ENCODE measurements at places on chromosomes 12 and 14.
A peak's percentile ranks its signal among the peaks of the same experiment; 100 is the strongest.

- no peak for DNase-seq
These were observed 18.9 kb downstream of the PYROXD1 start for GRCh38 chr12:21456291-21456780.

- no peak for DNase-seq
These were observed 25.9 kb downstream of the NFKBIA start for GRCh38 chr14:35378425-35379233.

DNA sequence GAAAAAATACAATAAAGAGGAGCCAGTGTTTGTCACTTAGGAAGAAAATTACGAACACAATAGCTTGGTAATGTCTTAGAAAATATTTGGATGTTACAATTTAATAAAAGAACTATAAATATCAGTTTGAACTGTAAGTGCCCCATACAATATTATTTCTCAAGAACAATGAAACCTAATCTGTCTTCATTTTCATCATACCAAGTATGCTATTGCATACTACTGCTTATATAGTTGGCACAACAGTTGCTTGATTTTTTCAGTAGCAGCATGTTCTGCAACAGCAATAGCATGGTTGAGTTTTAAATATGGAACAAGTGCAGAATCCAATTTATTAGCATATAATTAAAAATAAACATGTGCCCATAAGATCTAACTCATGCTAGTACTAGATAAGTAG, 564.6 kb downstream of the C12orf50 start:
- no peak for DNase-seq

DNA sequence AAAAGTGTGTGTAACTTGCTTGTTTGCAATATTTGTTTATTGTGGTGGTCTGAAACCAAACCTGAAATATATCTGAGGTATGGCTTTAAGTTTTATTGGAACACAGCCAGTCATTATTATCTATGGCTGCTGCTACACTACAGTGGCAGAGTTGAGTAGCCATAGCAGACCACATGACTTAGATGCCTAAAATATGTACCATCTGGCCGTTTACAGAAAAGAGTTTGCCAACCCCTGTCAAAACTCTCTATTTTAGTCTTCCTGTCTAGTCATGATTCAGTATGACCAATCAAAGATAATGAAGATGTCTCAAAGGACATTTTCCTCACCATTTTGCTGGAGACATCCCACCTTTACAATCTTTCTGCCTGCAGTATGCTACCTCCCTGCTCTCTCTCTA, 242.3 kb downstream of the ANO6 start:
- no peak for DNase-seq

- no peak for DNase-seq
These were observed 4.2 kb upstream of the SP7 start for GRCh38 chr12:53340398-53340797.

DNA sequence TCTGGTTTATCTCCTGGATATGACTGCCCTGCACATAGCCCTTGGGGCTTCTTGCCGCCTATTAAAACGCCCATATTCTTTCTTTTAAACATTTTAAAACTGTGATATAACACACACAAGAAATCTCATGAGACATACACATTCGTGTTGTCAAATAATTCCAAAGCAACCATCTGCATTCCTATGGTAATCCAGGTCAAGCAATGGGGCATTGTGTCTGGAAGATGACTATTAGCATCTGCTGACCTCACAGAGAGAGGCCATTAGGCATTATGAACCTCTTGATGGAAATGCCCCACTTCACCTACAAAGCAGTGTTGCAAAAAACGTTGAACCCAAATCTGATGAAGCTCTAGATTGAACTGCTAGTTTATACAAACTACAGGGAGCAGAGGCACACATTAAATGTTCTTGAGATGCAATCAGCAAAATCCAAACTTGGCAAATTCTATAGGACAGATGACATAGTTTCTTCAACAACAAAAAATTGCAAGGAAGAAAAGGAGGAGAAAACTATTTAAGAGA, 513.8 kb upstream of the CCDC196 start:
- no peak for DNase-seq

DNA sequence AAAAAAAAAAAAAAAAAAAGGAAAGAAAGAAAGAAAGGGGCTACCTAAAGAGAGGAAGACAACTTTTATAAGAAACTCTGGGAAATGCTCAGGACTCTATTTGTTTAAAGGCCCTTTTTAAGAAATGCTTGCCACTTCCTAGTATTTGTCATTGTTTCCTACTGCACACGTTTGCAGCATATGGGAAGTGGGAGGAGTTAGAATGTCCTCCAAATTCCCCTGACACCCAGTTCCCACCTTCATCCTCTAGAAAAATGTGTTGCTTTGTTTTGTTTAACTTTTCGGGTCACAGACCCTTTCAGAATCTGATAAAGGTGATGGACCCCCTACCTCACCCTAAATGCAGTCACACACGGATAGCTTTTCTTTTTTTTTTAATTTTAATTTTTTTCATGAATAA, 40.8 kb downstream of the NINJ2 start:
- DNase-seq = no peak

DNA sequence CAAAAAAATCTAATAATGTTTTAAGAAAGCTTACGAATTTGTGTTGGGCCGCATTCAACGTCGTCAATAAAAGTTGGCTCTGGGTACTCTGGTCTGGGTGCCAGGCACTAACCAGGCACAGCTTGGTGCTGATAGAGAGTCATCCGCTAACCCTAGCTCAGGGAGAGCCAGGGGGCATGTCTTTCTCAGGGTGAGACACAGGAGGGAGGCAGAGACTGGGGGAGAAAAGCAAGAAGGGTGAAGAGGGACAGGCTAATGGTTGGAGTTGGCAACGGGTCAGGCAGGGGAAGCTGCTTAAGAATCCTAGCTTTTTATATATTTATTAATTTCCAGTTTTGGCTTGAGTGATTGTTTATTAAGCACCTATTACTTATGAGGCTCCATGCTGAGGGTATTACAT, 105.0 kb downstream of the CMKLR1 start:
- no peak for DNase-seq

- DNase-seq = no peak
These were observed 11.6 kb downstream of the PRKAB1 start for GRCh38 chr12:119679490-119679889.

DNA sequence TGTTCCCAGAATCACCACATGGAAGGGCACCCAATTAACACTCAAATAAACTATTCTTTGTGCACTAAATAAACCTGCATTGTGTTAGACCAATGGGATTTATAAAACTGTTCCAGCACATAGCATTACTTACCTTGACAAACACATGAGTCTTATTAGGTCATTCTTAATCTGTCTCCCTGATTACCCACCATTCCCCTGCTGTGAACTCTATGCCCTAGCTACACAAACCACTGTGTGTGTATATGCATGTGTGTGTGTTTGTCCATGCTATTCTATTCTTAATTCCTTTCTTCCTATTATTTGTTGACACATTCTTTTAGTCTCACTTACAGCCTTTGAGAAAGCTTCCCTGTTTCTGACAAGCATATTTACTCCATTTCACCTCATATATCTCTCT, 303.6 kb upstream of the GARIN6 start:
- DNase-seq = peak; percentile 82

DNA sequence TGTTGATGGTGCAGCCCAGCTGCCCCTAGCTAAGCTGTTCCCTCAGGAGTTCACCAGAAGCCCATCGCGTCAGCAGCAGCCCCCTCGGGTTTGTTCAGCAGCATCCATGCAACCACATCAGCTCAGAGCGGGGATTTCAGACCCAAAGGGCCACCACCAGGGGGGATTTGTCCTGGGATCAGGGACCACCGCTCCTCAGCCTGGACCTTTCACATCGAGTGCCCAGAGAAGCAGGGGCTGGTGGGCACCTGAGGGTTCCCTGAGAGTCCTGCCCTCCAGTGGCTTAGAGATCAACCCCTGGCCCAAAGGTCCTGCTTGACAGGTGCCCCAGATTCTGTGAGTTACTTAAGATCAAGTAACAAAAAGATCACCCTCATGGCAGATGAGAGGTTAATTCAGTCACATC, 65.9 kb upstream of the C14orf180 start:
- no peak for DNase-seq

- no peak for DNase-seq
These were observed 307.9 kb upstream of the GARIN6 start for GRCh38 chr12:99339663-99340062.

DNA sequence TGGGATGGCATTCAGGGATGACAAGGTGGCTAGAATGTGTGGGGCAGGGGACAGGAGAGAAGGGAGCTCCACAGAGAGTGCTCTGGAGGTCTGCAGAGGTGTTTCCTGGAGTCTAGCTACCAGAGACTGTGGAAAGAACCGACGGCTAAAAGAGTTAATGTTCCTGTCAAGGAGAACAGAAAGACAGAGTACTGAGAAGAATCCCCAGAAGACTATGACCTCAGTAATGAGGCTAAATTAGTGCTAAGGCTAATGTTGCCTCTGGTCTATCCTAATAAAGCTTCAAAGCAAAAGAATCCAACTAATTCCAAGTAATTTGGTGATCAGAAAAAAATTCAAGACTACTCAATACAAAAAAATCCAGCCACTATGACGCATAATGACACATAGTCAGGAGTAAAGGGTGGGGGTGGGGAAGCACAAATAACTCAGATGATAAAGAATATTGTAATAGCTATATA, 44.7 kb downstream of the FERMT2 start:
- peak; percentile 83 for DNase-seq

DNA sequence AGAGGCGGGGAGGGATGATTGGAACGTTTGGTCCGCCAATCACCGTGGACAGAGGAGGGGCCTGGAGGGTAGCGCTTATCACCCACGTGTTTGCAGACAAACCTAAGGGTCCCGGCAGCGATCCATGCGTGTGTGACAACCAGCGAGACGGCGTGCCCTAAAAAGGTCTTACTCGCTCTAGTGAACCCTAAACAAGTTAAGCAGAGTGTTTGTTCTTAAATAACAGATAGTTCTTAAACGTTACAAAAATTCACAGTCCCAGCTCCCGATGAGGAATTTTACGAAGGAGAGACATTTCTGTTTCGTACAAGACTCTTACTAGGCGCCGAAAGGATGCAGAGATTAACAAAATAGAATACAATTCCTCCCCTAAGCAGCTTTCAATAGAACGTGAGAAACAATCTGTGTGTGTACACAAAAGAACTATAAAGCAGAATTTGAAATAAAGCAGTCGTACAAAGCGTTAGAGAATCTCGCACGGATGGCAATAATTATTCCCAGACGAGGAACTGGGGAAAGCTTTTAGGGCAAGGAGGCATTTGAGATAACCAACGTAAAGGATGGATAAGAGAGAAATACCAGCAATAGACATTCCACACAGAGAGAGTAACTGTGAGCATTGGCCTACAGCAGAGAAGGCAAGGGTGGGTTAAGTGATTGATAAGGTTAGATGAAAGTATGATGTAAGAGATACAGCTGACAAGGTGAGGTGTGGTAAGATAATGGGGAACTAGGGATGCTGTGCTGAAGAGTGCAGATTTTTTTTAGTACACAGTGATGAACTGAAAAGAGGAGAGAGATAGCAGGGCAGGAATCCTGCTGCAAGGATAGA, 831 bp upstream of the RPS6KA5 start:
- DNase-seq = no peak

GRCh38 chr12:46556105-46556559, 183.6 kb upstream of the SLC38A2 start:
- DNase-seq = peak; percentile 51

- DNase-seq = no peak
These were observed 715 bp downstream of the CACNB3 start for GRCh38 chr12:48818831-48819590.

DNA sequence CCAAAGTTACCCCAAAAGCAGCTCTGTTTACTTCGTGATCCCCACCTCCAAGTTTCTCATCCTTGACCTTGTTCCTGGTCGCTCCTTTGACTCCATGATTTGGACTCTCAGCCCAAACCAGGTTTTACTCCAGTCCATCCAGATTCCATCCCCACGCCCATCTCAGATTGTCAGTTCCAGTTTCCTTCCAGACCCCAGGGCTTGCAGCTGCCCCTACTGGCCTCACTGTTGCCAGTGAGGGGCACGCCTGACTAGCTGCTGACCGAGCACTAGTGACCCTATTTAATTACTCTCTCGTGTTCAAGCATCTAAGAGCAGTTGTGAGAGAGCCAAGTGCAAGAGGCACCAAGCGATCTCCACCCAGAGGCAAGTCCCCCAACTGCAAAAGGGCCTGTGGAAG, 155.1 kb upstream of the FUT8 start:
- DNase-seq = no peak

DNA sequence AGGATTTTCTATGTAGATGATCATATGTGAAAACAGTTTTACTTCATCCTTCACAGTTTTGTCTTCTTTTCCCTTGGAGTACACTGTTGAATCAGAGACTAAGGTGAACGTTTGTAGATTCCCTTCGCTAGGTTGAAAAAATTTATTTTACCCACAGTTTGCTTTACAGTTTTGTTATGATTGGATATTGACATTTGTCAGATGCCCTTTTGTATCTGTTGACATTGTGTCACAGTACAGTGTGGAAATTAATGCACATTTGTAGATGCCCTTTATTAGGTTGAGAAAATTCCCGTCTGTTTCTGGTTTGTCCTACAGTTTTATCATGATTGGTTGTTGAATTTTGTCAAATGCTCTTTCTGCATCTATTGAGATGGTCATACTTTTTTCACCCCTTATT, 13.3 kb downstream of the G2E3 start:
- no peak for DNase-seq

DNA sequence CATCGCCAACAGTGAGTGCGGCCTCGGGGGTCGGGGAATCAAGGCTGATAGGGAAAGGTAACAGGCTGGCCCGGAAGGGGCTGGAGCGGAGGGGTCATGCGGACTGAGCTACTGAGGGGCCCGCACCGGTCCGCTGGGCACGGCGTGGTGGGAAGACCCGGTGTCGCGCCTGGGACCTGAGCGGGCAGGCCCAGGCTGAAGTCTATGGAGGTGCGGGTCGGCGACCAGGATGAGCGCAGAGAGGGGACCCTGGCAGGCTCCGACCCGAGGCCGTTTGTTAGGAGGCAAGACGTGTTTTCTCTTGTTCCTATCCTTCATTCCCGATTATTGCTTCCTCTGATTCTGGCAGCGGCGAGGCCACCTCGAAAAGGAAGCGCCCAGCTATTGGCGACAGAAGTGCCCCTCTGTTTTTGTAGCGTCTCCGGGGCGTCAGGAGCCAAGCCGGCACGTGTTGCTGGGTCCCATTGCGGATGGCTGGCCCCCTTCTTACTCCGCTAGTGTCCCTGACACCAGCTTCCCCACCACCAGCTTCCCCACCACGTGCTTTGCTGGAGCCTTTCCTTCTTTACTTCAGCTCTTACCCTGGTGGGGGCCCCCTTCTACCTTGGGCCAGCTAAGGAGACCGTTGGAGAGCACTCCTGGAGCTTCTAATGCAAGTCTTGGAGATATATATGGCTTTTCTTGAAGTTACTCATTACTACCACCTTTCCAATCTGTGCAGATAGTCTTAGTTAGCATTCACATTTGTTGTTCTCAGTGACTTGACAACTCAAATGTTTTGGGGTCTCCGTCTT, 653 bp downstream of the PA2G4 start:
- DNase-seq = no peak

- no peak for DNase-seq
These were observed 77.5 kb downstream of the TTC8 start for GRCh38 chr14:88901991-88902390.

- DNase-seq = no peak
These were observed 4.1 kb upstream of the AQP5 start for GRCh38 chr12:49957570-49957967.

DNA sequence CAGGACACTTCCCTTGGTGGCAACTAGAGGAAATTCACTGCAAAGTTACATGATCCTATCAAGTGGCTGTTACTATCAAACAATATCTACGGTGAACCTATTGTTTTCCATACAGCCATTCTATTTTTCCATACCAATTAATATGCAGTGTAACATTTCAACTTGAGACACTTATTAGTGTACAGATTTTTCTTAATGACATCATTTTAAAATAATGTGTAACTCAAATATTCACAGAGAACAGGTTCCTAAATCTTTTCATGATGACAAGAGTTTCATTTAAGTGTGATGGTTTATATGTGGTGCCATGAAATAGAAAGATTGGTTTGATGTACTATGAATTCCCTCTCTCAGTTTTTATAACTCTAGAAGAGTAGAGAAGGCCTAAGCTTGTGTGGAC, 291.2 kb upstream of the SOX5 start:
- no peak for DNase-seq
